ENCODE measurements at places on chromosomes 16 and 17. TPM values are rescaled to one million over a fixed set of nuclear protein-coding genes. Genes with fewer than 3 reads are reported as not detected.

DNA sequence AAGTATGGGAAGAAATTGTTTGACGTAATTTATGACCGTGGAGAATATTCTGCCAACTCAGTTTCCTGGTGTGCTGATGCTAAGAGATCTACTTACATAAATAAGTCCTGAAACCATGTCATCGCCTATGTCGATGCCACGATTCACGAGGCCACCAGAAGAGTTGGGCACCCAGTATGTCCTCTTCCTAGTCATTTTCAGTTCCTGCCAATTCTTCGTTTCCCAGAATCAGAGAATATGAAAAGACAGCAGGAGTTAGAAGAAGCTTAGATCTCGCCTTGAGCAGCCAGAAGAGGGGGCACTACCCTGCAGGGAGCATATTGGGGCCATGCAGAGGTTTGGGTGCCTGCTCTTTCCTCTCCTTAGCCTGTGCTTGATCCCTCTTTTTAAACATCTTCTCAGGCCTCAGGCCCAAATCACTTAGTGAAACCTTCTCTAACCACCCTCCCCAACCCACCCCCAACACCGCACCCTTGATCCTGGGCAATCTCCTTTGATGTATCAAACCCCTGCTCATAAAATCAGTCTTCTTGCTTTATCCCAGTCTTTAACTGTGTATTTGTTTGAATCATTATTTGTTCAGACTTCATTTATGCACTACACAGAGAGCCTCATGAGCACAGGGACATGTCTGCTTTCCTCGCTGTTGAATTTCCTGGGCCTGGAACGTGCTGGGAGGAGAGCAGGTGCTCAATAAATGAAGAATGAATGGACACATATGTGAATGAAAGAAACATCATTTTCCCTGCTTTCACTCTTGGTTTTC is 12.2 kb upstream of the LONP2 start:
- H3K4me3 ChIP-seq = no peak overlapping the region
- no peak overlapping the region for H3K27ac ChIP-seq
- H3K4me1 ChIP-seq = no peaks in the 10 kb centered on the region
- H3K36me3 ChIP-seq = no peaks in the 10 kb centered on the region

- H3K4me3 ChIP-seq = peak overlapping the region; percentile 63
- DNase-seq = peak; percentile 81
- no peaks in the 10 kb centered on the region for H3K27me3 ChIP-seq
- H3K36me3 ChIP-seq = no peaks in the 10 kb centered on the region
- no peaks in the 10 kb centered on the region for H3K4me1 ChIP-seq
Measured at GRCh38 chr16:15642557-15643047, 352 bp downstream of the MARF1 start.

The MFAP4 gene
- total RNA-seq = 564 TPM

The QPRT gene
- 1.6 TPM for total RNA-seq

The TNK1 gene
- 2.4 TPM for total RNA-seq

The CCP110 gene
- 26.2 TPM for total RNA-seq
